ENCODE measurements at places on chromosomes 1 and 21.

DNA sequence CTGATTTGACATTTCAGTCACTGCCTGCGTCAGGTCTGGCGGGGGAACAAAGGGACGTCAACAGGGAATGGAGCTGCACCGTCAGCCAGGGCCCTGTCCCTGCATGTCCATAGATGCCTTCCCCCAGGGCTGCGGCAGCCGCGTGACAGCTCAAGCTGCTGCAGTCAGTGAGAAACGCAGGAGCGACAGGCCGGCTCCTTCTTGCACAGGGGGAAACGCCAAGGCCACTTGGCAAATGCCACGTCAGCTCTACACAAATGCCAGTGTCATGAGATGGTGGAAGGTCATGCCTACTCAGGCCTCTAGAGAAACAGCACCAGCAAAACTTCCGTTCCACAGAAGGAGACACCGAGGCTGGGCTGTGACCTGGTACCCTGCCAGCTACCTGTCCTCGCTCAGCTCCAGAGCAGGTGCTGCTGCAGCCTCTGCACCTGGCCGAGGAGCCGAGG is 37.7 kb downstream of the SYF2 start:
- no peak for ATAC-seq

GRCh38 chr1:31227891-31228568 is 11.7 kb downstream of the NKAIN1 start:
- no peak for ATAC-seq

- peak; percentile 25 for ATAC-seq
These were observed 46.4 kb upstream of the NBL1 start for GRCh38 chr1:19597496-19598309.

DNA sequence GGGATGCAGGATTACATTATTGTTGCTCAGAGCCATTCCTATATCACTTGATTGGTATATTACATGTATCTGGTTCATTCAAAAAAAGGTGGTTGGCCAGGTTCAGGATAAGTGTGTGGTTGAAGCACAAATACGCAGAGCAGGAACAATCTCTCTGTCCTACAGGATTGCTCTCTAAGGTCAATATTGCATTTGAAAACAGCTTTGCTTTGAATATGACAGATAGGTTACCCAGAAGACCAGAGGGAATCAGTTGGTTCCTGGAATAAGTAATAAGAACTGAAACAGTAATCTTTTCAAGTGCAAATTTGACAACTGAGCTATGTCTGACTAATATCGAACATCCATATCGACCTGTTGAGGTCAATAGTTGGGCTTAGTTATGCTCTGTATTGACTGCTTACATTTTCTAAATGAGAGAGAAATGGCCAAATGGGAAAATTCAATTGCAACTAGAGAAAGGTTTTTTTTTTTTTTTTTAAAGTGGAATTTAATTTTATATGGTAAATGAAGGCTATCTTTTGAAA is 176.8 kb downstream of the ATP6V1G3 start:
- ATAC-seq: peak; percentile 93

GRCh38 chr1:201559679-201560162 is 20.8 kb downstream of the NAV1 start:
- peak; percentile 87 for ATAC-seq

DNA sequence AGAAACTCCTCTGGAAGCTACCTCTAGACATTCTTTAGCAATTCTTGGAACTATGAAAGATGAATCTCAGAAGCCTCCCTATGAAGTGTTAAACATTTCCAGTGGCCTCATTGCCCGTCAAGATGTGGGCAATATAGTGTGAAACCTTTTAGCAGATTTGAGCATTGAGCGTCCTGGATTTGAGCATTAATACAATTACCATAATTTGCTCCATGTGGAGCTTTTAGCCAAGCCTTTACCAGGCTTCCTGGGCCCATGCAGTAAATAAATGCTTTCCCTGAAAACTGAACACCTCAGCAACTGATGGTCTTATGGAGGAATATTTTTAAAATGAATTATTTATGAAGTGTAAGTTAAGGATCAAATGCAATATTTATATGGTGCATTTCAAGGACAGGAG is 162.0 kb downstream of the FGGY start:
- ATAC-seq: no peak

GRCh38 chr21:14480411-14481031 is 65.6 kb downstream of the SAMSN1 start:
- ATAC-seq: no peak

- no peak for ATAC-seq
These were observed 463.3 kb downstream of the DPYD start for GRCh38 chr1:97457446-97458089.

GRCh38 chr1:8903908-8904650 is 25.6 kb upstream of the ENO1 start:
- ATAC-seq: no peak

- no peak for ATAC-seq
These were observed 61.9 kb downstream of the CRP start for GRCh38 chr1:159652506-159652905.

DNA sequence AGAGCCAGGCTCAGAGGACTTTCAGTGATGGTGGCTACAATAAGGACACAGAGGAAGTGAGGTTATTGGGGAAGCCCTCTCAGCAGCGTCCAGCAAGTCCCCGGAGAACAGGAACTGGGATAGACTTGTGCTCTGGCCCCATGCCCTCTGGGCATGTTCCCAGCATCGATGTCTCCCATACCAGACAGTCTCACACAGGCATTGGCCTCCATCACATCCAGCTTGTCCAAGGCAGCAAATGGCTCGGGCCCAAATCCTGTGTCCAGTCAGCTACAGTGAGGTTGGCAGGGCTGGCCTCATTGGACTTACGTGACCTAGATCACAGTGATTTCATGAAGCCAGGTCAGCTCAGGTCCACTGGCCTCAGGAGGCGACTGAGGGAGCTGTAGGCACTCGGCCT is 19.6 kb upstream of the TMEM54 start:
- no peak for ATAC-seq

DNA sequence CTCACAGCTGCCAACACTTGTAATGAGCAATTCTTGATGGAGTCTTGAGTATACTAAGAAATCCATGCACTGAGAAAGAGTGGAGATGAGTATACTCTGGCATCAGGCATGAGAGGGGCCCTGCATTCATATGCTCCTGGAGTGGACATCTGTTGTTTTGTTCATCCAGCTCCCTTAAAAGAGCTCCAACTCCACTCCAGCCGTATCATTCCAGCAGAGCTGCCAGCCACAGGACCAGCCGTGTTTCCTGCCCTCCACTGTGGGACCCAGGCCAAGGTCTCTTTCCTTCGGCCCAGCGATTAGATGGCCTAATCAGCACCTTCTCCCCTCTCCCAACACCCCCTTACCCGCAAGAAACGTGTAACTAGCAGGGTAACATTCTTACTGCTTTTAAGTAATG is 144.5 kb downstream of the OMA1 start:
- no peak for ATAC-seq

- ATAC-seq: no peak
These were observed 1.5 kb upstream of the NEK7 start for GRCh38 chr1:198155253-198155652.

DNA sequence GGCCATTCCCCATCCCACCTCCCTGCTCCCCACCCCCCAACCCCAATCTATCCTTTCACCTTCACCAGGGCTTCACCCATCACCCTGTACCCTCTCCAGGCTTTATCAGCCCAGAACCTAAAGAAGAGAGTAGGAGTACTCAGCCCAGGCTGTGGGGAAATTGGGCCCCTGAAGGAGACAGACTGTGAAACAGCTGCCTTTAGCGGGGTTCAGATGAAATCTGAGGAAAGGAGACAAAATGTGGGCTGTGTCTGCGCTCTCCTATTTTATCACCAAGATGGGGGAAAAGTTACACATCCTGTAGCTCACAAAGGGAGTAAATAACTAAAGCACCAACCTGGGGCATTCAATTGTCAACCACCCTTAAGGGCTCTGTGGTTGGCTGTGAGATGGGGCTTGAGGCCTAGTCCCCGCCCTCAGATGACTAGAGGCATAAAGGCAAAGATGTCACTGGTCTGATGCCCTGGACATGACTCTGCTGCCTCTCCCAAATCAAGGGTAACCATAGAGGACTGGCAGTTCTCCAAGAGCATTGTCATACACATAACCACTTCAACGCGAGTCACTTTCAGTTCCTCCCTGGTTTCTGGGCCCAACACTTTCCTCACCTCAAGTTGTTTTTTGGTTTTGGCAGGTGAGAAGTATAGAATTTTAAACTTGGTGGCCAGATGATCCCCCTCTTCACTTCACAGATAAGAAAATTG is 30.0 kb downstream of the SLC27A3 start:
- peak; percentile 98 for ATAC-seq

All from activated T-helper 17 cell treated with anti-CD3 and anti-CD28 coated beads, Interleukin-2, amount 50 U/mL, for 72 hours (primary cell).